ENCODE measurements at places on chromosomes 6 and 20.

DNA sequence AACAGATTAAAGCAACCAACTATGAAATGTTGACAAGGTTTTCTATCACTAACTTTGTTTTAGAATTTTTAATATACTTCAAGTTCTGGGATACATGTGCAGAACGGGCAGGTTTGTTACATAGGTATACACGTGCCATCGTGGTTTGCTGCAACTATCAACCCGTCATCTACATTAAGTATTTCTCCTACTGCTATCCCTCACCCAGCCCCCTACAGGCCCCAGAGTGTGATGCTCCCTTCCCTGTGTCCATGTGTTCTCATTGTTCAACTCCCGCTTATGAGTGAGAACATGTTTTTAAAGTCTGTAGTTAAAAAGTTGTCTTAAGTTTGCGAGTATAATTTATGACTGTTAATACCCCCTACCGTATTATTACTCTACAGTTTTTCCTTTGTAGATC is 844.3 kb upstream of the MANEA start:
- no peak for DNase-seq

GRCh38 chr20:19193349-19193748 is 19.1 kb upstream of the SLC24A3 start:
- no peak for DNase-seq

DNA sequence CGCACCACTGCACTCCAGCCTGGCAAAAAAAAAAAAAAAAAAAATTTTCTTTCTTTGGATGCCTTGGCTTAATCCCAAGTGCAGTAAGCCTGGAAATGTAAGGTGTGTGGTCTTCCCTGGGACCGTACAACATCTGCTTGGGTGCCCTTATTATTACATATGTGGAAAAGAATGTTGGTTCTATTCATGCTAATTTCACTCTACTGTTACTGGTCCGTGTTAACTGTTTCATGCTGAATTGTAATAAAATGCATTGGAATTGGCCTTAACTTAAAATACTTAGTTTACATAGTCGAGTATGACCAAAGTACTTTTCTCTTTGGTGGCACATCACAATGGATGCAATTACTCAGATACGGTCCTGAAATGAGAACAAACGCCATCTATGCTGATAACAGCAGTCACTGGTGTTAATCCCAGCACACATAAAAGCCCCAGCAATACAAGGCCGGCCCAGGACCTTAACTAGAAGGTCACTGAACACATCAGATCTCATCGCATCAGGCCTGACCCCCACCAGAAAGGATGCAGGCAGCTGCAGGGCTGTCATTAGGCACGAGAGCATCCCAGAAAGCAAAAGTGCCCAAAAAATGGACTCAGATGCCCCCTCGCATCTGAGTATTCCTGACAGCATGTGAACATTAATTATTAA is 1.2 kb downstream of the SERPINB6 start:
- DNase-seq: no peak

GRCh38 chr6:81978230-81978629 is 225.7 kb upstream of the TENT5A start:
- no peak for DNase-seq

- no peak for DNase-seq
Observed at GRCh38 chr20:51076786-51077685, 54.1 kb upstream of the KCNG1 start.

GRCh38 chr6:33576668-33577067 is 3.4 kb downstream of the BAK1 start:
- DNase-seq: no peak

DNA sequence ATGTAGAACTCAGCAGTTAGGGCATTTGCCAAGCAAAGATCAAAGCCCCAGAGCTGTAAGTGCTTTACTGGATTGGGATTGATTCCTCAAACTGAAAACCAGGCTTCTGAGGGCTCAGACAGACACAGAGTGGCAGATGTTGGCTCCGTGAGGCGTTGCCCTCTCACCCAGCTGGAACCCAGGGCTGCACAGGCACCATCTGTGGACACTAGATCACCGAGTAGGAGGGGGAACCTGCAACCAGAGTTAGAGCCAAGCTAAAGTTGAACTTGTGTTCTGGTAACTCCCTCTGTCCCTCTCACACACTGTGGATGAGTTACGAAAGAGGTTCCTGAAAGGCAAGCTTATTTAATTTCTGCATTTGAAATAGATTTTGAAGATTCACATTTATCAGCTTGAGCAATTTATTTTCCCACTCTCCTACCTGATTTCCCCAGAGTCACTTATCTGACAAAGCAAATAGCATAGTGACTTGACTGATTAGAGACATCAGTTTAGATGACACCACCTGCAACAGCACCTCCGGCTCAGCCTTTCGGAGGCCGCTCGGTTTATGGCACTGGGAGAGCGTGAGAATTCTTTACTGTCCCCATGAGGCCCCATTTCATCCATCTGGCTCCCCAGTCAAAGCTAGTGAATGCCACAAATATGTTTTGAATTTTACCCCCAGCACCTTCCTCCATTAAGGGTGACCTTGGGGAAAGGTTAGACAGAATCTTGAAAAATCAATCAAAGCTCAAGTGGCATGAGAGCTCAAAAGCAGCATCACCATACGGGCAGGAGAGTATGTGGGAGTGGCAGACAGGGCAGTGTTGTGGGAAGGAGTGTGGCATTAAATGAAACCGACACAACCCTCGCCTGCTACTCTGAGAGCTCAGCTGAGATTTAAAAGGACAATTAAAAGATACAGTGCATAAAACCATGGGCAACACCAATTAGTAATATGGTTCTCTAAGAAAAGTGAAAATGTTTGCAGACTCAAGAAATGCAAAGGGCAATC is 48.5 kb downstream of the RPF2 start:
- no peak for DNase-seq

DNA sequence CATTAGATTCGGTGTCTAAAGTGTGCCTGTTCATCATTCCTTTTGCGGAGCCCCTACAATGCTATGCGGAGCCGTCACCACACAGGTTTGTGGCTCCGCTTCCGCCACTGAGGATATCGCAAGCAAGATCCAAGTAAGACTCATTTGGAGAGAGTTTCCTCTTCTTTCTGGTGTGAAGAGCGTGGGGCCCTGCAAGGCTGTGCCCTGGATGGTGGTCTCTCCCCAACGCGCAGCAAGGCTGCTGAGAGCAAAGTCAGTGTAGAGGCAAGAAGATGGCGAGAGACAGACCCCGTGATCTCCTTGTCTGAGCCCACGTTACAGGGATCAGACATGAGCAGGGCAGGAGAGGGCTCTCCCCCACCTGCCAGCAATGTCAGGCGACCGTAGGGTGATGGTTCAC is 96.3 kb upstream of the AFDN start:
- no peak for DNase-seq

- DNase-seq: no peak
Observed at GRCh38 chr6:37347670-37348111, 6.1 kb upstream of the RNF8 start.

GRCh38 chr6:31112478-31112877 is at the start of gene C6orf15:
Gene C6orf15 (minus strand): TSS chr6:31112575. CDS start chr6:31112555, 20 bp downstream.
- no peak for DNase-seq

DNA sequence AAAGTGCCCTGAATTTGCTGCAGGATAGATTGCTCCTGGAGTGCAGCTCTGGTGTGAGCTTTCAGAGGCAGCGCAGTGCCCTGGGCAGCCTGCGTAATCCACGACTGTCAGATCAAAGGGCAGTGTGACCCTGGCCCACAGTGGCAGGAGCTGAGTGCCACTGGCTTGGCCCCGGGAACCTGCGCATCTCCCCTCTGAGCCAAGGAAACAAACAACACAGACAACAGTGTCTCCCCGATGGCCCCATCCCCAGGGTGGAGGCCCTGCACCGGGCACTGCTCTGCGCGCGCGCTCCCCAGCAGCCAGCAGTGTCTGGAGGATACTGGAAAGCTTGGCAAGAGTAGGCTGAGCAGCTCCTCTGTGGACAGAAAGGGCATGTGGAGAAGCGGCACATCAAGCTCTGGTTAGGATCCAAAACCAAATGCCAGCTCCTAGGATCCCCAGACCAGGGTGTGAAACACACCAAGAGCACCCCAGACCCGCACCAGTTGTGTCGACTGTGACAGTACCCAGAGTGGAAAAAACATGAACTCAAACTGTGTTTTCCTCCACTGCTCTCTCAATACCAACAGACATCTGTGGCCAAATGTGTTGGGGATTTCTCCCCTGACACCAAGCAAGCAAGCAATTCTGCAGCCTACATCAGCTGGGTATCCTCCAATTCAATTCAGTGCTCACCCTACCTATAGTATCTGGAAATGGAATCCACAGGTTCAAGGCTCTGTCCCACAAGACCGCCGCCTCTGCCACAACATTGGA is 26.7 kb downstream of the RBCK1 start:
- no peak for DNase-seq

GRCh38 chr20:25496968-25497401 is 88.3 kb downstream of the NINL start:
- DNase-seq: no peak

DNA sequence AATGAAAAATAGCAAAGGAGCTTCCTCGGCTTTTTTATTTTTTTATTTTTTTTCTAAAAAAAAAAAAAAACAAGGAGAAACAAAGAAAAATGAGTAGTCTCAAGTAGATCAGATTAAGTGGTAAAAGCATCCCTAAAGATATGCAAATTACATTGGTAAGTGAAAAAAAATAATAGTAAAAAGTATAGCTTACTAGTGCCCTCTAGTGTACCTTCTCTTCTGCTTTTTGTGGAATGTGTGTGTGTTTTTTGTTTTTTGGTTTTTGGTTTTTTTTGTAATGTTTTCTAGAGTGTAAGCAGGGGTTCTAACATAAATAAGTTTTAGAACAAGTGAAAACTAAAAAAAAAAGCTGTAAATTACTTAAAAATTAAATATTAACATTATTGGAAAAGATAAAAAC is 1062.0 kb downstream of the HACE1 start:
- no peak for DNase-seq

- DNase-seq: peak; percentile 83
Observed at GRCh38 chr20:49384437-49385434, 97.7 kb downstream of the KCNB1 start.

GRCh38 chr6:55108134-55109130 is 65.9 kb upstream of the HCRTR2 start:
- peak; percentile 11 for DNase-seq

DNA sequence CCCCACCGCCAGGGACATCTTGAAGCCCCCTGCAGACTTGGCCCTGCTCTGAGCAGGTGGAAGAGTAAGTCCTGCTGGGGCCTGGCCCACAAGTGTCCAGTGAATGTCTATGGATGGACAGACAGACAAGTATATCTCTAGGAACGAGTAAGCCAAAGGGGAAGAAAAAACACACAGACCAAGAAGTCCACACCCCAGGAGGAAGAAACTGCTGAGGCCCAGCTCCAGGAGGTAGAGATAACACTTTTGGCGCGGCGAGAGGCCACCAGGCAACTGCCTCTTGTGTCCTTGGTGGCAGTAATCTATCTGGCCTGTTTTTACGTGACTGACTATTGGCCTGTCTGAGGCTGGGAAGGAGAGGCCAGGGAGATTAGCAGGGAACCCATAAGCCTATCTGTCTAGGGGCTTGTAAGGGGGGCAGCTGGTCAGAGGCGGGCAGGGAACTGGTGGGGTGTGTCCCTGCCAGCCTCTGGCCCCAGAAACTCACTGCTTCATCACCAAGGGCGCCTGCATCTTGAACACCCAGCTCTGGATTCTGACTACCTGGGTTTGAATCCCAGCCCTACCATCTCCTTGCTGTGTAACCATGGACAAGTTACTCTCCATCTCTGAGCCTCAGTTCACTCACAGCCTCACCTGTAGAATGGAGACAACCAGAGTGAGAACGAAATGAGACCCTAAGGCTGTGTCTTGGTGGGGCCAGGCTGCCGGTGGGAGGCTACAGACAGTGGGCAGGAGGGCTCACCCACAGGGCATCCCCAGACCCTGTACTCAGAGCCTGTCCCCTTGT is 31.3 kb downstream of the C20orf203 start:
- no peak for DNase-seq
